ENCODE measurements at places on chromosomes 6 and 20. TPM values are rescaled to one million over a fixed set of nuclear protein-coding genes. Genes with fewer than 3 reads are reported as not detected.

Gene MAP7
- polyA plus RNA-seq: 0.74 TPM

Gene CST5
- not detected for polyA plus RNA-seq

DNA sequence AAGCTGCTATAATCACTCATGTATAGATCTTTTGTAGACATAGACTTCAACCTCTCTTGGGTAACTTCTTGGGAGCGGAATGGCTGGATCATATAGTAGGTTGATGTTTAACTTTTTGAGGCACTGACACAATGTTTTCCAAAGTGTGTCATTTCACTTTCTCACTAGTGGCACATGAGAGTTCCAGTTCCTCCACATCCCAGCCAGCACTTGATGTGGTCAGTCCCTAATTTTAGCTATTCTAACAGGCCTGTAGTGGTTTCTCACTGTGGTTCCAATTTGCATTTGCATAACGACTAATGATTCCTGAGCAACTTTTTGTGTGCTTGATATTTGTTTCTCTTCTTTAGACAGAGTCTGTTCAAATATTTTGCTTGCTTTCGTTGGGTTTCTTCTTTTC is 221.3 kb downstream of the DLL1 start:
- no peaks in the 10 kb centered on the region for H3K27me3 ChIP-seq
- H3K4me3 ChIP-seq: no peak overlapping the region
- no peaks in the 10 kb centered on the region for H3K4me1 ChIP-seq
- H3K36me3 ChIP-seq: no peaks in the 10 kb centered on the region
- H3K27ac ChIP-seq: no peak overlapping the region
- DNase-seq: no peak

DNA sequence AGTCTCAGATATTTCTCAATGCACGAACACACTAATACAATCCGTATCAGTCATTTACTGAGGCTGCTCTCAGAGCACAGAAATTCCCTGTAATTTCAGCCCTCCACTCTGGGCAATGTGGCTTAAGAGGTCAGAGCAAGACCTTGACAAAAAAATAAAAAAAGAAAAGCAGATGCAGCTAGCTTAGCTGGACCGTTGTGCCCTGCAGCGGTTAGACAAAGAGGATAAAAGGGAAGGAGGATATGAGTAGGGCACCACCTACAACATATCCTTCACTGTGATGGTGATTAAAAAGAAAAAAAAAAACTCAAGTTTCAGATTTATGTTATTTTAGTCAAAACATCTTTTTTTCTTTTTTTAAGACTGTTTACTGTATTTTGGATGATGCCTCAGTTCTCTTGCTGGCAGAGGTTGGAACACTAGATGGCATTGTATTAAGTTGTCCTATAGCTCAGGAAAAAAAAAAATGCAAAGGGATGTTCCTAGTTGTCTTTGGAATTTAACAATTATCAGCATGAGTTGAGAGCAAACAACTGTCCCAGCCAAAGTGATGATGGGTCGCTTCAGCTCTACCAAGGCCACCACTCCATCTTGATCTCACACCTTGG is 59.9 kb downstream of the ANKEF1 start:
- no peaks in the 10 kb centered on the region for H3K36me3 ChIP-seq
- no peaks in the 10 kb centered on the region for H3K27me3 ChIP-seq
- DNase-seq: no peak
- H3K4me3 ChIP-seq: no peak overlapping the region

- no peak for DNase-seq
- H3K27me3 ChIP-seq: peaks cover 23% of the 10 kb centered on the region
- no peak overlapping the region for H3K4me3 ChIP-seq
These were observed 2.0 kb upstream of the RSPO4 start for GRCh38 chr20:1003920-1004697.

DNA sequence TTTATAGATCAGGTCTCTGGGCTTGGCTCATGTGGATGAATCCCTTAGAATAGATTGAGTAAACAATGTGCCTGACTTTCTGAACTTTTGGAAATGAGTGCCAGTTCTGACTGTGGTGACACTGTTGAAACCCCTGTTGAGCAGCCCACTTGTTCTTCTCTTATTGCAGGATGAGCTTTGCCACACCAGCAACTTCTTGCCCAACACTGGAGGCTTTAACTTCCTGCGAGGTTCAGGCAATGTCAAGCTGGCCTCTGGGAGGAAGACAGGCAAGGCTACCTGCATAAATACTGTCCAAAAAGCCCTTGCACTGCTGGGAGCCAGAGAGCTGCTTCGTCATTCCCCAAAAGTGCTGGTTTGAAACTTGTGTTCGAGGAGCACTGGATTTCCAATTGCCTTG is 32.8 kb upstream of the SMIM8 start:
- peak overlapping the region; percentile 49 for H3K27ac ChIP-seq
- H3K4me3 ChIP-seq: no peak overlapping the region
- H3K27me3 ChIP-seq: no peaks in the 10 kb centered on the region

- H3K27ac ChIP-seq: no peak overlapping the region
- no peaks in the 10 kb centered on the region for H3K4me1 ChIP-seq
- H3K4me3 ChIP-seq: no peak overlapping the region
- no peaks in the 10 kb centered on the region for H3K27me3 ChIP-seq
- no peaks in the 10 kb centered on the region for H3K36me3 ChIP-seq
- DNase-seq: no peak
These were observed 179.9 kb downstream of the TRDN start for GRCh38 chr6:123456836-123457235.

DNA sequence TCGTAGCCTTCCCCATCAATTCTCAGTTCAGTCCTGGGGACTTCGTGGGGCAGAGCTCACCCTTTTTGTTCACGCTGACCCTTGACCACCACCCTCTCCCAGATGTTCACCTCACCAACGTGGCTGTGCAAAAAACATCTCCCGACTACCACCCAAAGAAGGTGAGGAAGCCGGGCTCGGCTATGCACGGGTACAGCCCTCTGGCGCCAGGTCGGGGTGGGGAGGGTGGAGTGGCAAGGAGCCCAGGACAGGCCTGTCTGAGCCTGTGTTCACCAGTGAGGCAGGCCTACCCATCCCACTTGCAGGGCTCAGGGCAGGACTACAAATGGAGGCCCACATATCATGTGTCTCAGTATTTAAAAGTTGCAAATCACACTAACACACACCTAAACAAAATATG is 18.1 kb downstream of the PDRG1 start:
- no peaks in the 10 kb centered on the region for H3K27me3 ChIP-seq
- no peak overlapping the region for H3K27ac ChIP-seq
- H3K36me3 ChIP-seq: no peaks in the 10 kb centered on the region
- no peak for DNase-seq
- H3K4me3 ChIP-seq: no peak overlapping the region

DNA sequence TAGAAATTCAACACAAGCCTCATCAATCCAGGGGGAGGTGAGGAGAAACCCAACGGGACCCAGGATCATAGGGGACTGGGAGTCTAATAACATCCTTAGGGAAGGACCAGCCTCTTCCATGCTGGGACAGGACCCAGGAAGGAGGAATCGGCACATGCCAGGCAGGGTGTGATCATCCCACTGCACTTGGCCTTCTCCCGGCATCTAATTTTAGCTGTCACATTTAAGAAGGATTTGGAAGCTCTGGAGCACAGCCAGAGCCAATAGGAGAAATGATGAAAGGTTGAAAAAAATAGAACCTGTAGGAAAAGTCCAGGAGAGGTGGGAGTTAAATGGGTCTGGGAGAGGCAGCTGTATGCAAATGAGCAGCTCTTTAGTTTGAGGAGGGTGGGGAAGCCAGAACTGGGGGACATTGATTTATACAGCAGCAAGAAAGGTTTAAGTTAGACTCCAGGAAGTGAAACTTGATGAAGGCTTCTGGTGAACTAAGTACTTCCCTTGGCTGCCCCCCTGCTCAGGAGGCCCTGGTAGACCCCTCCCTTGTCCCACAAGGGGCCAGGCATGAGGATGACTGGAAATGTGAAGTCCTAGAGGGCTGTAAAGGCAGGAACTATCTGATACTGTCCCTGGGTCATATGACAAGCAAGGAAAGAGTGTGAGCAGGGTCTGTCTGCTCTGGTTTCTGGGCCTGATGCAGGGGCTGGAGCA is 260.3 kb downstream of the LRFN2 start:
- H3K36me3 ChIP-seq: no peaks in the 10 kb centered on the region
- no peak overlapping the region for H3K27ac ChIP-seq
- no peaks in the 10 kb centered on the region for H3K4me1 ChIP-seq

DNA sequence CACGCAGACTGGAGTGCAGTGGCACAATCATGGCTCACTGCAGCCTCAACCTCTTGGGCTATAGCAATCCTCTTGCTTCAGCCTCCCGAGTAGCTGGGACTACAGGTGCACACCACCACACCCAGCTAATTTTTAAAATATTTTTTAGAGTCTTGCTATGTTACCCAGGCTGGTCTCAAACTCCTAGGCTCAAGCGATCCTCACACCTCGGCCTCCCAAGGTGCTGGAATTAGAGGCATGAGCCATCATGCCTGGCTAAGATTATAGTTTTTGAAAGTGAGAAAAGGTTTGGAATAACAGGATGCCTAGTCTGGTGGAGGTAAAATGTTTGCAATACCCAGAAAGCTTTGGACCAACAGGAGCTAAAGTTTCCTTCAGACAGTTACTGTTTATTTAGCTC is 23.4 kb downstream of the GCM1 start:
- no peaks in the 10 kb centered on the region for H3K4me1 ChIP-seq
- no peak for DNase-seq
- no peaks in the 10 kb centered on the region for H3K27me3 ChIP-seq
- no peak overlapping the region for H3K4me3 ChIP-seq

DNA sequence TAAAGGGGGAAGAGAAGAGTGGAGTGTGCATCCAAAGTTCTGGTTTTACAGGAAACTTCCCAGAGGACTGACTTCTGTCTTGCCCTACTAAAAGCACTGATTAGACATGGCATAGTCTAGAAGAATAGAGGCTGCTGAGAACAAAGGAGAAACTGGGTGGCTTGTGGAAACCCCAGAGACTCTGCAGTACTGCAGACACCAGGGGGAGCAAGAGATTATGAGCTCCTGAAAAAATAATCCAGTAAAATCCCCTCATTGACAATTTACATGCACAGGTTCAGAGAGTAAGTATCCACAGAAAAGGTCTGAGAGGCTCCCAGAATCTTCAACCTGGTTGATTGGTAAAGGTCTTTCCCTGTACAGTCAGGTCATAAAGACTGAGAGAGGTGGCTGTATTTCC is 48.7 kb upstream of the CLVS2 start:
- H3K27ac ChIP-seq: no peak overlapping the region
- H3K4me1 ChIP-seq: no peaks in the 10 kb centered on the region
- no peak for DNase-seq
- H3K4me3 ChIP-seq: no peak overlapping the region
- H3K36me3 ChIP-seq: no peaks in the 10 kb centered on the region
